NCI-H345 (cell line): ENCODE measurements at places on chromosomes 4 and X.

DNA sequence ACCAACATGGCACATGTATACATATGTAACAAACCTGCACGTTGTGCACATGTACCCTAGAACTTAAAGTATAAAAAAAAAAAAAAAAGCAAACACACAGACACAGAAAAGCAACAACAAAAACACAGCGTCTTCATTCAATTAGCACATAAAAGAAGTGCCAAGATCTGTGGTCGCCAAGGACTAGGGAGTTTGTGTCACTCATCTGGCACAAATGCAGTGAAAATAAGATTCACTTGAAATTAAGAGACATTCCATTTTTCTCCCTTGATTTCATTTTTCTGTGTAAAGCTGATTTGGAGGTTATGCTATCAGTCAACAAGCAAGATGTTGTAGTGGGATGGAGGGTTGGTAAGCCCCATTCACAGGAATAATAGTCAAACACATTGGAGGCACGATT is 115.3 kb downstream of the FAT4 start:
- DNase-seq, result no peak

DNA sequence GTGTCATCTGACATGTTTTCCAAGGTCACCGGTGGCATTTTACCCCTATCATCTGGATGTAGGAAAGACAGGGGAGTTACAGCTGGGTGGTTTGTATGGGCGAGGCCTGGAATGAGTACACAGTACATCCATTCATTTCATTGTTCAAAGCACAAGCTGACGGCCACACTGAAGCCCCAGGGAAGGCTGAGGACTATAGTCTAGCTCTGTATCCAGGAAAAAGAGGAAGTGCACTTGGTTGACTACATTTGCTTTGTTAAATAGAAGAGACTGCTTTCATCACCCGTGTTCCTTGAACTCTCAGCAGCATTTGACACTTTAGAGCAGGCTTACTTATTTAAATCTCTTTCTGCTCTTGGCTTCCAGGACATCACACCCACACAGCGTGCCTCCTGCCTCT is 1041.0 kb upstream of the TENM3 start:
- no peak for DNase-seq

GRCh38 chr4:170124406-170124805 is 34.6 kb upstream of the AADAT start:
- DNase-seq, result no peak

DNA sequence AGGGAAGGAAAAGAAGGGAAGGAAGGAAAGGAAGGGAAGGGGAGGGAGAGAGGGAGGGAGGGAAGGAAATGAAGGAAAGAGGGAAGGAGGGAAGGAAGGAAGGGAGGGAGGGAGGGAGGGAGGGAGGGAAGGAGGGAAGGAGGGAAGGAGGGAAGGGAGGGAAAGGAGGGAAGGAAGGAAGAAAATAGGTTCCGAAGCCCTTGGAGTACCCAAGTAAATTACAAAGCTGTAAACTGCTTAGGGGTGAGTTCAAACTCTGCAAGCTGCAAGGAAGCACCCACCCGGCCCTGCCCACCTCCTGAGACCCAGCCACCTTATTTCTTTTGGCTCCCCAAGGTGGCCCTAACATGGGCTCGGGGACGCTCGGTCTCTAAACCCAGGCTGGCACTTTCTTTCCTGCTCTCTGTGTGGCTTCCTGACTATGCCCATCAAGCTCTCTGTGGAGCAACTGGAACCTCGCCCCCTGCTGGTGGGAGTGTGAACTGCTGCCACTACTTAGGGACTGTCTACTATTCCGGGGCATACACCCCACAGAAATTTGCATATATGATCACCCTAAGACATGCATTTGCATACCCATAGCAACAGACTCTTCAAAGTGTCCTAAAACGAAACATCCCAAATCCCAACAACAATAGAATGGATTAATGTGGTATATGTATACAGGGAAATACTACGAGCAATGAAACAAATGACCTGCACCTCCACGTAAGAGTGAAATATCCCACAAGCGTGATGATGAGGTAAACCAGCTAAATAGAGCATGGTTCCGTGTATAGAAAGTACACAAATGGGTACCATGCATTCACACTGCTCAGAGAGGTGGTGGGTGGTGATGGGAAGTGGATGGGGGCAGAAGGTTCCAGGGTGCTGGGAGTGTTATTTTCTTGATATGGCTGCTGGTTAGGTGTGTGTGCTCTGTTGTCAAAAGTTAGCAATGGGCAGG is 151.7 kb upstream of the TBL1X start:
- no peak for DNase-seq

DNA sequence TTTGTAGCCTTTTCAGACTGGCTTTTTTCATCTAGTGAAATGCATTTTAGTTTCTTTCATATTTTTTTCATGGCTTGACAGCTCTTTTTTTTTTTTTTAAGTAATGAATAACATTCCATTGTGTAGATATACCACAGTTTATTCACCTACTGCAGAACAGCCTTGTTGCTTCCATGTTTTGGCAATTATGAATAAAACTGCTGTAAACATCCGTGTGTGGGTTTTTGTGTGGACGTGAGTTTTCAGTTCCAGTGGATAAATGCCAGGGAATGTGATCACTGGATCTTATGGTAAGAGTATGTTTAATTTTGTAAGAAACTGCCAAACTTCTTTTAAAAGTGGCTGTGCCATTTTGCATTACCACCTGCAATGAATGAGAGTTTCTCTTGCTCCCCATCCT is 160.8 kb downstream of the SOWAHB start:
- DNase-seq, result no peak

GRCh38 chrX:145727476-145727875 is 90.2 kb upstream of the SLITRK2 start:
- DNase-seq, result no peak

GRCh38 chrX:42694260-42694815 is 83.6 kb downstream of the PPP1R2C start:
- no peak for DNase-seq

DNA sequence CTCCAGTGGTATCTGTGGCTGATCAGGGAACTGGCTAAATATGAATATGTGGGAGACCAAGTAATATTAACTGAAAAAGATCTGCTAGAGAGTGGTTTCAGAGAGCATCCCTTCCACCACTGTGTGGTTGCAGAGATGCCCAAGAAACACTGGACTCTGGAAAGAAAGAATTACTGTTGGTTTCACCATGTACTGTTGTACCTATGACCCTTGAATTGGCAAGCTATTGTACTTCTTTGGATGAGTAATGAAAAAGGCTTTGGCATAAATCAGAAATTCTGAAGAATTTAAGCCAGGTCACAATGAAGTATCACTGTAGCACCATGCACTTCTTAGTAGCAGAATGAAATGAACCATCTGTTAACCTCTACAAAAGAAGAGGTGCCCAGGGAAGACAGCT is 134.4 kb upstream of the INTU start:
- no peak for DNase-seq
